Panc1 (cell line): ENCODE measurements at places on chromosomes 16 and 17. TPM values are rescaled to one million over a fixed set of nuclear protein-coding genes. Genes with fewer than 3 reads are reported as not detected.

DNA sequence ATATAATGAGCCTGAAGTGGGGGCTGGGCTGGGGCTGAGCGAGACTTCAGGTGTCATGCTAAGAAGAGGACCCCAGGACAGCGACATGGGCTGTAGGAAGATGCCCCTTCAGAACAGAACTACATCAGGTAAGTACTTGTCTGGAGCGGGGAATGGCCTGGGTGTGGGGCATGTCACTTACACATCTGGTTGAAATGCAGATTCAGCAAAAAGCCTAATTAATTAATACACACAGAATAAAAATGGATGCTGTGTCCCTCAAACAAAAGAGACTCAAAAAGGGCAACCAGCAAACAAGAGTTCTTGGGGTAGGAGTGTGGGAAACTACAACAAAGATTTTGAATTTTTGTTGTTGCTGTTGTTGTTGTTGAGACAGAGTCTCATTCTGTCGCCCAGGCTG, 11.8 kb downstream of the CMTM2 start:
- no peak for DNase-seq

GRCh38 chr17:79705674-79706073, 25.1 kb upstream of the ENPP7 start:
- DNase-seq = no peak

Gene RAC3
- 39.4 TPM for total RNA-seq

Gene CLEC18B
- not detected for total RNA-seq

GRCh38 chr17:14393723-14394122, 92.8 kb downstream of the HS3ST3B1 start:
- DNase-seq = no peak

- DNase-seq = no peak
Observed at GRCh38 chr16:74936902-74937560, 47.9 kb downstream of the WDR59 start.

GRCh38 chr17:1737531-1738291, 5.0 kb upstream of the SERPINF2 start:
- DNase-seq = no peak

DNA sequence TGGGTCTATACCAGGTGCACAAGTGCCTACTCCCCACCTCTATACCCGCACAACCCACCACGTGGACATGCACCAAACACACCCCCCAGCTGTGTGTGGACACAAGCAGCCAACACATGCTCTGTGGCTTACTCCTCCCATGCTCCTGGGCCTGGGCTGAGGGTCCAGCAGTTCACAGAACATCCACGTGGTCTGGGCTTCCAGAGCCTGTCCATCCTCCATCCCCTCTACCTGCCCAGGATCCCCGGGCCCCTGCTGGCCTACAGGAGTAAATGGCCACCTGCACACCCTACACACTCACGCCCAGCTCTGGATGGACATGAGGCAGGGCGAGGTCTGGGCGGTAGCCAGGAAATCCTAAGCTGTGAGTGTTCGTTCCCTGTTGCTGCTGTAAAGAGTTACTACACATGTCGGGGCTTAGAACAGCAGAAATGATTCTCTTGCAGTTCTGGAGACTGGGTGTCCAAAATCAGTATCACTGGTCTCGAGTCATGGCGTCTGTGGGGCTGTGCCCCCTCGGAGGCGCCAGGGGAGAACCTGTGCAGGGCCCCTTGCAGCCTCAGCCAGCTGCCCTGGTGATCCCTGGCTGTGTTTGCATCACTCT, 15.0 kb upstream of the RAI1 start:
- no peak for DNase-seq
